AG04449 (cell line): ENCODE measurements at places on chromosomes 3 and 15.
A peak's percentile ranks its signal among the peaks of the same experiment; 100 is the strongest.

DNA sequence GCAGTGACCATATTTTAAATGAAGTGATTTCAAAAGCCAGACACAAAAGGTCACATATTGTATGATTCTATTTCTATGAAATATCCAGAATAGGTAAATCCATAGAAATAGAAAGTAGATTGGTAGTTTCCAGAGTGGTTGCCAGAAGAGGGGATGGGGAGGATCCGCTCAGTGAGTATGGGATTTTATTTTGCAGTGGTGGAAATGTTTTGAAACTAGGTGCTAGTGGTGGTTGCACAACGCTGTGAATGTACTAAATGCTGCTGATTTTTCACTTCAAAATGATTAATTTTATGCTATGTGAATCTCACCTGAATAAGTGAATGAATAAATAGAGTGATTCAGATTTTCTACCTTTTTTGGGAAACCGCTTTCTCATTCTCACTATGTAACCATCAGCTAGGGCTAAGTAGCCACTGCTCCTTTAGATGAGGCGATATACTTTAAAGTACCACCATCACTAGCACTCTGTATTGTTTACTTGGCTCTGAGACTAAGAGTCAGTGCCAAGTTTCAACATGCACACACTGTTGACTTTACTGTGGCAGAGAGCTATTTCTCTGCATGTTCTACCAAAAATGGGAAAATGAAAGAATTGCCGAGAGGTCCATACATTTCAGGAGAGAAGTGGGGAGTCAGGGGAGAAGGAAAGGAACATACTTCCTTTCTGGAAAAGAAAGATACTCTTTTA, 90.7 kb upstream of the GOLIM4 start:
- no peak for DNase-seq

GRCh38 chr3:58868097-58868779, 181.6 kb downstream of the CFAP20DC start:
- no peak for DNase-seq

DNA sequence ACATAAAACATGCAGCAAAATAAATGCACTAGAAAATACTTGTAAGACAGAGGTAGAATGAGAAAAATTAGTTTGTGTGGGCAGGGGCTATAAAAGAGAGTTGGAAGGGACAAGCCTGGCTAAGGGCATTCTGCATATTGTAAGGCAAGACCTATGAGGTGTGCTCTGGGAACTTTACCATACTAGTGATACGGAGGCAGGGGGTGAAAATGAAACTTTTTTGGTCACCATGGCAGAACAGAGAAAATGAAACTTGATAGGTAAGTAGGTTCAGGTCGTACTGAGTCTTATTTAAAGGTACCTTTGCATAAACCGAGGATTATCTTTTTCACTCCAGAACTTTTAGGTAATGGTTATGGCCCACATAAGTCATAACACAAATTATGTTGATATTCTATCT, 74.7 kb upstream of the ACKR4 start:
- no peak for DNase-seq

DNA sequence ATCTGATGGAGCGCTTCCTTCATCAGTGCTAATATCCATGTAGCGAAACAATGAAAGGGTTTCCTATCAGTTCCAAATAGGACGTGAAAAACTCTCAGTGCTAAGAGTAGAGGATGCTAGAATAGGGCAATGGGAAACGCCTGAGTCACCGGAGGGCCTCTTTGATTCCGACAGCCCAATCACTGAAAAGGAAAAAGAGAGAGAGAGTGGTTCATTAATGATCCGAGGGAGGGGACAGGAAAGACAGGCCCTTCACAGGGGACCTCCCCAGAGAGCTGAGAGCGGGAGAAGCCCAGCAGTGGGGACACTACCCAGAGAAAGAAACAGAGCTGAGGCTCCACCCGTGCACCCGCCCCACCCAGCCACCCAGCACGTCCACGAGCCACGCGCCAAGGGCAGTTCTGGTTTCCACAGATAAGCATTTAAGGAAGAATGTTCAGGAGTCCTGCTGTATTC, 76.9 kb downstream of the RPN1 start:
- no peak for DNase-seq

DNA sequence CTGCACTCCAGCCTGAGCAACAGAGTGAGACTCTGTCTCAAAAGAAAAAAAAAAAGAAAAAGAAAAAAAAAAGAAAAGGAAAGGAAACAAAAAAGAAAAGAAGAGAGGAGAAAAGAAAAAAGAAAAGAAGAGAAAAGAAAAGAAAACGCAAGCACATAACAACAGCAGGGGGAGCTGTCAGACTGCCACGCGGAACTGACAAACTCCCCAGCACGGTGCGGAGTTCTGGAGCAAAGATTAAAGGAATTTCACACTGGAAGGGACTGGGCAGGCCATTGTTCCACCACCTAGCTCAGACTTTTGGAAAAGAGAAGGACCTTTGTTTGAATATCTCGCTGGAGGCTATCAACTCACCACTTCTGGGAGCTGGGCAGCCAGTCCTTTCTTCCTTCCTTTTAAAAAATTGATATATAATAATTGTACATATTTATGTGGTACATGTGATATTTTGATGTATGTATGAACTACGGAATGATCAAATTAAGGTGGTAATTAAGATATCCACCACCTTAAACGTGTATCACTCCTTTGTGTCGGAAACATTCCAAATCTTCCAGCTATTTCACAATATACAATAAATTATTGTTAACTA, 40.5 kb downstream of the DPPA2 start:
- DNase-seq: no peak

DNA sequence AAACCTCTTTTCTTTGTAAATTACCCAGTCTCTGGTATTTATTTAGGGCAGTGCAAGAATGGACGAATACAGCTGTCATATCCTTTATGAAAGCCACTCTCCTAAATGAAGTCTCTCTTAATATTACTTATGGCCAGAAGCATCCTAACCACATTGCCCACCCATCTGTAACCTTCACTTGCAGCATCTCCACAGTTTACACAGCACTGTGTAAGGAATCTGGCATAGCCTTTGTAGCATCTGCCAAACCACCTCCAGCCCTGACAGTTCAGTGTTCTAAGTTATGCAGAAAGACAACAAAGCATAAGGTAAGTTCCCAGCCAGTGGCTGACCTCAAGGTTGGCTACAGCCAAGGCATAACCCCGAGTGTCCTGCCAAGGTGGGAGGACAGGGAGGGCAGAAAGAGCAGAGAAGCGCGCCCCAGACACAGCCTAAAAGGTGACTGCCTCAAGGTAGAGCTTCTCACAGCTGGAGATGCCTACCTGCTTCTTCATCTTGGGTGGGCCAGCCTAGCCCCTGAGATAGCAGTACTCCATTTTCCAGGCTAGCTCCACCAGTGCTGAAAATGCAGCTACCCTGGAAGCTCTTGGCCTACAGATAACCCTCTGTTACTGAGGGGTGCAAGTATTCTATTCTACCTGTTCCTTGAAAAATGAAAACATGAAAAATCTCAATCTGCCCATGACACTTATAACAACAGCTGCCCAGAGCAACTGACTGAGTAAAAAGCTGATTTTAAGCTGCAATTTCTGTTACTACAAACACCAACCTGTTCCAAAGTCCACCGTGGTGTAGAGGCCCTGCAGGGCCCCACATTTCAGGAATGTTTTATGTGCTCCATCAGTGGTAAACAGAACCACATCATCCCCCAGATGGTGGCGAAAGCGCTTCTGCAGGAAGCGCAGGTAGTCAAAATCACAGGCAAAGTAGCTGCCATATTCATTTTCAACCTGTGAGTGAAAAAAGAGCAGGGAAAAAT, 39.3 kb downstream of the GLB1 start:
- no peak for DNase-seq

GRCh38 chr15:95106801-95107200, 875.4 kb downstream of the MCTP2 start:
- no peak for DNase-seq

DNA sequence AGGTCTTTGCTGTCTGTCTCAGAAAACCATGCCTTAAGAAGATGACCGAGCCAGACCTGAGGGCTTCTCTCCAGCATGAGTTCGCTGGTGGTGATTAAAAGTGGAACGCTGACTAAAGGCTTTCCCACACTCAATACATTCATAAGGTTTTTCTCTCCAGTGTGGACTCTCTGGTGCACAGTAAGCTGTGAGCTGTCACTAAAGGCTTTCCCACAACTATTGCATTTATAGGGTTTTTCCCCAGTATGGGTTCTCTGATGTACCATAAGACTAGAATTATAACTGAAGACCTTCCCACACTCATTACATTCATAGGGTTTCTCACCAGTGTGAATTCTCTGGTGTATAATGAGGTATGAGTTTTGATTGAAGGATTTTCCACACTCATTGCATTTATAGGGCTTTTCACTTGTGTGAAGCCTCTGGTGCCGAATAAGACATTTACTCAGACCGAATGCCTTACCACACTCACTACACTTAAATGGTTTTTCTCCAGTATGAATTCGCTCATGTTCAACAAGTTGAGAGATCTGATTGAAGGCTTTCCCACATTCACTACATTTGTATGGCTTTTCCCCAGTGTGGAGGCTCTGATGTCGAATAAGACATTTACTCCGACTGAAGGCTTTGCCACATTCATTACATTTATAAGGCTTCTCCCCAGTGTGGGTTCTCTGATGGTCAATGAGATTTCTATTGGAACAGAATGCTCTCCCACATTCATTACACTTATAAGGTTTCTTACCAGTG, 21.9 kb upstream of the ZNF445 start:
- DNase-seq: no peak

DNA sequence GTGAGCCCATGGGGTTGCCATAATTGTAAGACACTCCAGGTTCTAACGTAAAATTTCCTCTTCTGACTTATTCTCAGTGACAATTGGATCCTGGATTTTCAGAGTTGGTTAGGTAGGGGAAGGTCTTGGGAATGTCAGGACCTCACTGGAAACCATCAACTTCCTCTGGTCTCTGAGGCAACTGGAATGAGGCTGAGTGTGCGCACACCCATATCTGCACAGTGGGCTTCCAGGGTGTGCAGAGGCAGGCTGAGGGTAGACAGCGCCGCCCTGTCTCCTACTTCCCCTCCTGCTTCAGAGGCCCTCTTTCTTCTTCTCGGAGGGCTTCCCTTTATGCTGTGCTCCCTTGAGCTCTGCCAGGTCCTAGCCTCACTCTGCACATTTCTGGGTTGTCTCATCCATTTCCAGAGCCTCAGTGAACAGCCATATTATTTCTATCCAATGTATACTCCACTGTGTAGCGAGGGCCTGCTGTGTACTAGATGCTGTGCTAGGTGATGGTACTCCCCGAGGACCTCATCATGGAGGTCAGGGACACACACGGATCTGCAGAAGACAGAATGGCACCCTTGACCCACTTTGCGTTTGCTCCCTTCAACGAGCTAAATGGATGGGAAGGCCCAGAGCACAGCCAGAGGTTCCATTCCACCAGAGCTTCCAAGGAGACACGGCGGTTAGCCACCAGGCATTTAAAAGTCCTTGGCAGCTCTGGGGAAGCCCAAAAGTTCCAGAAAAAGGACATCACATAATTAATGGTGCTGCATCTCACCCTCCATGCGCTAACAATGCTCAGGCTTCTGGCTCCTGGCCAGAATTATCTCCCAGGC, 18.3 kb downstream of the ACAA1 start:
- DNase-seq: no peak

- no peak for DNase-seq
Observed at GRCh38 chr3:8524249-8524648, 22.6 kb downstream of the LMCD1 start.

DNA sequence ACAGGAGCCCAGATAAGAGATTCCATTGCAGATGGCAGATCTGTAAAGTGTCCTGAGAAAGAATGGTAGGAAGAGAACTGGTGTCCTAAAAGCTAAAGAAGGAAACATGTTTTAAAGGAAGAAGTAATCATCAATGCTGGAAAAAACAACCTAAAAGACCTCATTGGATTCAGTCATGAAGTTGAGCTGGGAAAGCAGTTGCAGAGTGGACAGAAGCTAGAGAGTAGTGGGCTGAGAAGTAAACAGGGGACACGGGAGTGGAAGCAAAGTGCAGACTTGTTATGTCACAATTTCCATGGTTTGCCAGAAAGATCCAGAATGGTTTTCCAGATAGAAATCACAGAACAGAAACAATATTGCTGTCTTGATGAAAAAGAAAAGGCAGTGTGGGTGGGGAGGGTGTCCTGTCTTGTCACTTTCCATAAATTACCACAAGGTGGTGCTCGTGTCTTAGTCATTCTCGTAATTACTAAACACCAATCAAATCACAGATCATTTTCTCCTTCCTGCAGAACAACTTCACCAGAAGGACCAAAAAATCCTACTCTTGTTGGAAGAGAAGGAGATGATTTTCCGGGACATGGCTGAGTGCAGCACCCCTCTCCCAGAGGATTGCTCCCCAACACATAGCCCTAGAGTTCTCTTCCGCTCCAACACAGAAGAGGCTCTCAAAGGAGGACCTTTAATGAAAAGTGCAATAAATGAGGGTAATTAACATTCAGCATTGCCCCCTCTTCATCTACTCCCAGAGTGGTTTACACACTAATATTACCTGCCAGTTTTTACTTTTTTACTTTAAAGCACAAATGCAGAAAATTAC, 64.5 kb downstream of the KLHL25 start:
- DNase-seq: no peak

- no peak for DNase-seq
Observed at GRCh38 chr3:128278130-128278529, 124.8 kb downstream of the EEFSEC start.

- no peak for DNase-seq
Observed at GRCh38 chr15:60384526-60385126, 13.2 kb downstream of the ANXA2 start.

DNA sequence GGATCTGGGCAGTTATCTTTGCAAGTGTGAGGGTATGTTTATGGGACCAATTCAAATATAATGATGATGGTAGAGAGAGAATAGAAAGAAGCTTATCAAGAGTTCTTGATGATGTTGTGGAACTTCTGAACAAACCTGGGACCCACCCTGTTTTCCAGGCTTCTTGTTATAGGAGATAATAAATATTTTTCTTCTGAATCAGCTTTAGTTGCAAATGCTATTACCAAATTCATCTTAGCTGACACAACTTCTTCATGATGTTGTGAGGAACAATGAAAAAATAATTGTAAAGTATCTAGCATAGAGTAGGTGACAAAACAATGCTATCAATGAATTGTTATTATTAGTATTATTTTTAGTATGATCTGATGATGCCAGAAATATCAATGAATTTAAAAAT, 43.5 kb upstream of the PTX3 start:
- DNase-seq: no peak

- DNase-seq: no peak
Observed at GRCh38 chr3:160226026-160226907, 1.0 kb downstream of the C3orf80 start.

GRCh38 chr15:69154684-69155083, 5.8 kb upstream of the GLCE start:
- DNase-seq: peak; percentile 46

- DNase-seq: no peak
Observed at GRCh38 chr15:50277370-50277769, 11.8 kb upstream of the HDC start.

GRCh38 chr3:87626546-87626945, 350.2 kb upstream of the POU1F1 start:
- no peak for DNase-seq
